ENCODE measurements at places on chromosomes 12 and 14.

- no peak for DNase-seq
Measured at GRCh38 chr12:46835785-46836184, 10.0 kb upstream of the SLC38A4 start.

DNA sequence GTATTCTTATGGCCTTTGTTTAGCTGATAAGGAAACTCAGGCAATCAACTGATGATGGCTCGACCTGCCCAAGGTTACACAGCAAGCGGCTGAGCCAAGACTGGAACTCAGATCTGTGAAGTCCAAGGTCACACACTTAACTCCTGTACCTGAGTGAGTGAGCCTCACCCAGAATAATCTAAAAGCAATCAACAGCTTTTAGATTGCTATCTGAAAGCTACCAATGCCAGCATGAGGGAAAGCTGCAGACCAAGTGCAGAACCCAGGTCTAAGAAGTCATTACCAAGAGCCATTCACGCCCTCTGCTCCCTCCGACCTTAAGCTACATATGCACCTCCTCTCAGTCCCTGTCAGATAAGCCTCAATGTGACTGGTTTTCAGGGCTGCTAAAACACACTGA is 12.1 kb downstream of the APPL2 start:
- no peak for DNase-seq

DNA sequence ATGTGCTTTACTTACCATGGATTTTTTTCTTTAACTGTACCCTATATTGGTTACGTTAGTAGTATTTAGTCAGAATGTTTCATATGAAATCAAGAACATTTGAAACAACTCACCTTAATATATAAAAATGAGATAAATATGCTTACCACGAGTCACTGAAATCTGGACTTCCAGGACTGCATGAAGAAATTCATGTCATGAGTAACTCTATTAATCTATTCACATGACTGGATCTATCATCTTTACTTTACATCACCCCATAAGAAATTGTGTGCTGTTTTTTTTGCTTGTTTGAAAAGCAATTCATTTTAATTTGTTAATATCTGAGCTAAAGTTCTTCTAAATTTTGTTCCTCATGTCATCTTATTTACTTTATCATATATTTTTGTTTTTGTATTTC is 5.2 kb downstream of the EPYC start:
- DNase-seq = no peak

- no peak for DNase-seq
Measured at GRCh38 chr12:104285740-104286515, 17.6 kb upstream of the EID3 start.

DNA sequence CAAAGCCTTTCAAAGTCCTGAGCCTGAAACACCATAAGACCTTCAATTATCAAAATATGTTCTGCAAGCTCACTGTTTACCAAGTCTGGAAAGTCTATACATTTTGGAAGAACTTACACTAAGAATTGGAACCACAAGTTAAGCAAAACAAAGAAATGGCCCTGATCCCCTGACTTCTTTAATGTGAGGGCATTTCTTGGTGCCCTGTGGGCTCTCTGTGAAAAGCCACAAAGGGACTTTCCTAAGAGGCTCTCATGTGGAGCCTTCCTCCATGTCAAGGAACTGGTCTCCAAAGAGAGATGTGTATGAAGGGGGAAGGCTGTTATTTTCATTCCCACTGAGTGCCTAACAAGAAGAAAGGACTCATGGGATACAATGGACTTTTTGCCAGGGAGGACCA is 13.5 kb upstream of the MYH6 start:
- no peak for DNase-seq

DNA sequence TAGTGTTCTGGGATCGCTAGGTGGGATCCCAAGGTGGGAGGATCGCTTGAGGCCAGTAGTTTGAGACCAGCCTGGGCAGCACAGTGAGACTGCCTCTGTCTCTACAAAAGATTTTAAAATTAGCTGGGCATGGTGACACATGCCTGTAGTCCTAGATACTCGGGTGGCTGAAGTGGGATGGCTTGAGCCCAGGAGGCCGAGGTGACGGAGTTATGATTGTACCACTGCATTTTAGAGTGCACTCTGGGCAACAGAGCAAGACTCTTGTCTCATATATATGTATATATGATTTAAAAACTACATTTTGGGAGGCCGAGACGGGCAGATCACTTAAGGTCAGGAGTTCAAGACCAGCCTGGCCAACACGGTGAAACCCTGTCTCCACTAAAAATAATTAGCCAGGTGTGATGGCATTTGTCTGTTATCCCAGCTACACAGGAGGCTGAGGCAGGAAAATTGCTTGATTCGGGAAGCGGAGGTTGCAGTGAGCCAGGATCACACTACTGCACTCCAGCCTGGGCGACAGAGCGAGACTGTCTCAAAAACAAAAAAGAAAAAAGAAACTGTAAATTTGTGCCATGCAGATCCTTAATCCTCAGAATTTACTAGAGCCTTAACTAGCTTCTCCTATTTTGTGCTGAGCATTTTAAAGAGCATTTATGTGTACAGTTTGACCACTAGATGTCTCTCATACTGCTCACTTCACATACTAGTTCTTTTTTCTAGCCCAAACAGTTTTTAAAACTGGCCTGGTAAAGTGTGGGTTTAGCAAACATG is 114.8 kb downstream of the MON2 start:
- no peak for DNase-seq

DNA sequence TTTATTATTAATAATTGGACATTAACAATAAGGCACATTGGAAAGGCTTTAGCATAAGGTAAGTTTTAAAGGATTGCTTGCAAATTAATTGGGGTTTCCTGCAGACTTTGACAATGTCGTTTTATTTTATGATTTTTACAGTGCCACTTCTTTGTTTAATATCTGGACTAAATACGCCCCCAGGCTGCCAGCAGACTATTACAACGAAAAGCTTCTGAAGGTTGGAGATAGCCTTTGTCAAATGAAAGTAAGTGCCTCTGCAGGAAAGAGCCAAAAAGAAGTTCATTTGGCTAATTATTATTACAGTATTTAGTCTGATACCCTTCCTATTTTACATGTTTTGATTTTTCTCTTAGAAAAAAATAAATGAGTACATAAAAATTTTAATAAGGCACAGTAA is 11.3 kb downstream of the CFAP54 start:
- no peak for DNase-seq

GRCh38 chr14:54772451-54772881 is 130.2 kb downstream of the GCH1 start:
- no peak for DNase-seq

- no peak for DNase-seq
Measured at GRCh38 chr12:132494294-132495164, 4.6 kb downstream of the FBRSL1 start.

Measured in stimulated activated CD8-positive, alpha-beta memory T cell treated with anti-CD3 and anti-CD28 coated beads, Interleukin-7, amount 100 ng/mL, for 24 hours (primary cell).